ENCODE measurements at places on chromosomes 7 and 10.

DNA sequence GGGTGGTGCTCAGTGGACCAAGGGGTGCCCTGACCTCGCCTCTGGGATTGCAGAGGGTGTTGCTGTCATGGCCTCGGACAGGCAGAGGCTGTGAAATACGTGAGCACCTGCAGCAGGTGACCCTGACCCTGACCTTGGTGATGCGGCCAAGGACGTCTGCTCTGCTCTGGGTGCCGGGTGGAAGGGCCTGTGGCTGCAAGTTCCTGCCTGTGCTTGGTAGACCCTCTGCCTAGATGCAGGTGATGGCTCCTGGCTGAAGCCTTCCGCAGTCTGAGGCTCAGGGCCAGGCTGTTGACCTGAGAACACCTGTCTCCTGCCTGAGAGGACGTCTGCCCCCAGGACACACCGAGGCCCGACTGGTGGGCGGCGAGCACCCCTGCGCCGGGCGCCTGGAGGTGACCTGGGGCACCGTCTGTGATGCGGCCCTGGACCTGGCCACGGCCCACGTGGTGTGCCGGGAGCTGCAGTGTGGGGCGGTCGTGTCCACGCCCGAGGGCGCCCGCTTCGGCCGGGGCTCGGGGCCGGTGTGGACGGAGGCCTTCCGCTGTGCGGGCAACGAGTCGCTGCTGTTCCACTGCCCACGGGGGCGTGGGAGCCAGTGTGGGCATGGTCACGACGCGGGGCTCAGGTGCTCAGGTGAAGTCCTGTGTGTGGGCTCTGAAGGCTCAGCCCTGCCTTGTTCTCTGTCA lies 4.4 kb downstream of the SCART1 start:
- no peaks in the 10 kb centered on the region for H3K27me3 ChIP-seq
- no peaks in the 10 kb centered on the region for H3K4me1 ChIP-seq
- DNase-seq = peak; percentile 74
- H3K36me3 ChIP-seq = peaks cover 9% of the 10 kb centered on the region
- H3K27ac ChIP-seq = no peak overlapping the region
- no peak overlapping the region for H3K4me3 ChIP-seq

DNA sequence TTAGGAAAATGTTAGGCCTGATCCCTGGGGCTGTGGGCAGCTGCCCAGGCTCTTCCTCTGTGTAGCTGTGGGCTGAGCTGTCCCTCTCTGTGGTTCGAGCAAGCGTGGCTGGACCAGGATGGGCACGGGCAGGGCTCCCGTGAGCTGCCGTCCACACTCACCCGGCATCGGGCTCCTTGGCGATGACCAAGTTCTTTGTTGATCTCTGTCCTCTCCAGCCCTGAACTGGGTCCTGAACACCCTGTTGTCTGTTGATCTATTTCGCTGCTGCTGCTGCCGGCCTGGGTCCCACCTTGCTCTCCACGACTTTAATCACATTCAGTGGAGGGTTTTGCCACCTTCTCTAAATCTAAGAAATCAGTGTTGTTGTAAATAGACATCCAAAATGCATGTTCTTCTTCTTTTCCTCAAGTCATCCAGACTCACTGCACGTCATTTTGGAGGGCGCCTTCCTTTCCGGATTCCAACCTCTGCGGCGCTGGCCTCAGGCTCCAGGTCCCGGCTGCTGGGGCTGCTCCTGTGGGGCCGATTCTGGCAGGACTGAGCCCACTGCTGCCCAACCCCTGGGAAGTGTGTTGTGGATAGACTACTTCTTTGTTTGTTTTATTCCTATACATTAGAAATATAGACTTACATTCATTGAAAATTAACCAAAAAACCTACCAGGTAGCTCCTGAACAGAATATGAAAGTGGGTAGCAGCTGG lies 100.6 kb downstream of the DYNC2I1 start:
- no peaks in the 10 kb centered on the region for H3K36me3 ChIP-seq
- peaks cover 2% of the 10 kb centered on the region for H3K27me3 ChIP-seq
- DNase-seq = no peak
- H3K4me3 ChIP-seq = peak overlapping the region; percentile 39
- H3K27ac ChIP-seq = no peak overlapping the region

GRCh38 chr10:129417870-129418269 lies 49.2 kb upstream of the MGMT start:
- H3K4me1 ChIP-seq = no peaks in the 10 kb centered on the region
- peak overlapping the region; percentile 34 for H3K27ac ChIP-seq
- no peaks in the 10 kb centered on the region for H3K36me3 ChIP-seq
- no peak for DNase-seq

GRCh38 chr10:59177031-59177797 lies 771 bp downstream of the PHYHIPL start:
- H3K27me3 ChIP-seq = peaks cover 27% of the 10 kb centered on the region
- DNase-seq = no peak
- no peak overlapping the region for H3K27ac ChIP-seq
- H3K4me1 ChIP-seq = peaks cover 18% of the 10 kb centered on the region

DNA sequence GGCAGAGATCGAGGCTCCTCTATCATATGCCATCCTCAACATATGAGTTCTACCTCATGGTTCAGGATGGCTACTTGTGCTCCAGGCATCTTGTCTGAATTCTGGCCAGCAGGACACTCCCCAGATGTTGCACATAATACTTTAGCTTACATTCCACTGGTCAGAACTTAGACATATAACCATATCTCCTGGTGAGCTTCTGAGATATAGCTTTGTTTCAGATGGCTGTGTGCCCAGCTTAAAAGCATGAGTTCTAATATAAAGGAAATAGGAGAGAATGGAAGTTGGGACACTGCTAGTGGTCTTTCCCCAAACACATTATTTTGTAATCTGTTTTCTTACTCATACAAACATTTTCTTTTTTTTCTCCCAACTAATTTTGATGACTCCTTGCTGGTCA lies 50.8 kb upstream of the IFRD1 start:
- H3K36me3 ChIP-seq = no peaks in the 10 kb centered on the region
- no peak overlapping the region for H3K4me3 ChIP-seq
- H3K4me1 ChIP-seq = no peaks in the 10 kb centered on the region
- DNase-seq = no peak
- no peaks in the 10 kb centered on the region for H3K27me3 ChIP-seq

DNA sequence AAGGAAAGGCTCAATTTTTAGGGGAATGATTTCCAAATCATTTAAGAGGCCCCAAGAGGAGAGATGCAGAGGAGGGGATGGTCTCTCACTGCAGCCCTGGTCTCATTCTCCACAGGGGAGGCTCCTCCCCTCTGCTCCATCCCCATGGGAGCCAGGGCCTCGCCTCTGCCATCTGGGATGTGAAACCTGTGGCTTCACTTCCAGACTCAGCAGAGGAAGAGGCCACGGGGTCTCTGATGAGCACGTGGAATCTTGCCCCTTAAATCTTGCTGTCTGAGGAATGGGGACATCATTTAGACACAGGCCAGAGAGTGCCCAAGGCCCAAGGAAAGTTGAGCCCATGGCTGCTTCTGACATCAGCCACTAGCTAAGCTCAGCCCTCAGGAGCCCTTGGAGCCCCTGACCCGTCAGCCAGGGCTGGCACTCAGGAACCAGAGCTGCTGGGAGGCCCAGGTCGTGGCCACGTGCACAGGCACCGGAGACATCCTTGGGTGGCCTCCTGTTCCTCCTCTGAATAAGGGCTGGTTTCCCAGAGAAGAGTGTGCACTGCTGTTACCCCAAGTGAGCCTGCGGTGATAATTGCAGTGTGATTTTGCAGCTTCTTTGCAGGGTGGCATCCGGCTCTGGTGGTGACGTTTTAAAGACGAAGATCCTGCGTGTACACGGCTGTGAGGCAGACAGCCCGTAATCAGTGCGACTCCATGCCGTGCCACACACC lies 50.5 kb downstream of the VIPR2 start:
- H3K27ac ChIP-seq = no peak overlapping the region
- H3K27me3 ChIP-seq = peaks cover 3% of the 10 kb centered on the region
- DNase-seq = peak; percentile 37
- no peaks in the 10 kb centered on the region for H3K36me3 ChIP-seq
- H3K4me3 ChIP-seq = no peak overlapping the region

- no peaks in the 10 kb centered on the region for H3K4me1 ChIP-seq
- no peak for DNase-seq
- H3K4me3 ChIP-seq = no peak overlapping the region
- no peak overlapping the region for H3K27ac ChIP-seq
- H3K36me3 ChIP-seq = no peaks in the 10 kb centered on the region
These were observed 140.1 kb upstream of the AGK start for GRCh38 chr7:141411133-141411532.

- H3K36me3 ChIP-seq = no peaks in the 10 kb centered on the region
- no peak for DNase-seq
- H3K27ac ChIP-seq = no peak overlapping the region
- no peaks in the 10 kb centered on the region for H3K27me3 ChIP-seq
- no peak overlapping the region for H3K4me3 ChIP-seq
These were observed 447.3 kb upstream of the GHITM start for GRCh38 chr10:83691791-83692596.

DNA sequence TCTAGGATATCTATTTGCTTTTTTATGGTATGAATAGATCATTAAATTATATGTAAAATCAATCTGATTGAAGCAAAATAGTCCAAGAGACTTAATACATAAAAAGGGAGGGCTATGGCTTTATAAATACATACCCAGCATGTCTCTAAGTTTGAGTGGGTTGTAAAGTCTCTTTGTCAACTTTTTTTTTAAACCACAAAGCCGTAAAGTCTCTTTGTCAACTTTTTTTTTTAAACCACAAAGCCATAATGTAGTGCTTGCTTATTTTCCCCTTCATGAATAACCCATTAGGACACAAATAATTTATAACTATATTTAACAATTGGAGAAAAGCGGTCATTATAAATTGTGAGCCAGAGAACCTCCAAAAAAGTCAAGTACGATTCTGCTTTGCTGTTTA lies 5.7 kb downstream of the HECTD2 start:
- no peak overlapping the region for H3K27ac ChIP-seq
- H3K4me3 ChIP-seq = no peak overlapping the region
- no peaks in the 10 kb centered on the region for H3K27me3 ChIP-seq

- H3K27me3 ChIP-seq = no peaks in the 10 kb centered on the region
- H3K36me3 ChIP-seq = no peaks in the 10 kb centered on the region
- no peak overlapping the region for H3K27ac ChIP-seq
- H3K4me3 ChIP-seq = no peak overlapping the region
These were observed 208.6 kb upstream of the GALNT17 start for GRCh38 chr7:70923181-70923845.

DNA sequence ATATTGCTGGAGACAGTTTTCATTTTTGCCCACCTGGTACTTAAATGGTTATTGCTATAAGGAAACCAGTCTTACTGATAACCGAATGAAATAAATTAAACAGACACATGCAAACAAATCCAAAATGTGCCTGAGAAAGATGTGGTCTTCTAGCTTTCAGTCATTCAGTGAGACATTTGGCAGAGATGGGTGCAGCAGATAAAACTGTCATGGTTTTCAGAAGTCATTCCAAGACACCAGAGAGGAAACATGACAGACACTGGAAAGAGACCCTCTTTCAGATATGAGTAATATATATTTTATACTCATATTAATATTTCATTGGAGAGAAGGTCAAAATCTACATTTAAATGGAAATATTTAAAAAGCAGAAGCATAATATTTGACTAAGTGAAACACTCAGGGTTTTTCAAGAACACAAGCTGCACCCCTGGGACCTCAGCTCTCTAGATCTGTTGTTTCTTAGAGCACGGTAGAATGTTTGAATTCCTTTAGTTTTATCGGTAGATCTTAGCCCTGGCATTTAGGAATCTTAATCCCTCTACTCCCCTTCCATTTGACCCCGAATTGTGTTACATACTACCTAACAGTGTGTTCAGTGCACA lies 246.1 kb downstream of the AUTS2 start:
- no peak overlapping the region for H3K4me3 ChIP-seq
- no peak overlapping the region for H3K27ac ChIP-seq
- H3K4me1 ChIP-seq = no peaks in the 10 kb centered on the region
- H3K36me3 ChIP-seq = no peaks in the 10 kb centered on the region

GRCh38 chr10:5809527-5810154 lies 3.6 kb downstream of the GDI2 start:
- H3K4me3 ChIP-seq = peak overlapping the region; percentile 13
- H3K27ac ChIP-seq = peak overlapping the region; percentile 26
- no peaks in the 10 kb centered on the region for H3K27me3 ChIP-seq

DNA sequence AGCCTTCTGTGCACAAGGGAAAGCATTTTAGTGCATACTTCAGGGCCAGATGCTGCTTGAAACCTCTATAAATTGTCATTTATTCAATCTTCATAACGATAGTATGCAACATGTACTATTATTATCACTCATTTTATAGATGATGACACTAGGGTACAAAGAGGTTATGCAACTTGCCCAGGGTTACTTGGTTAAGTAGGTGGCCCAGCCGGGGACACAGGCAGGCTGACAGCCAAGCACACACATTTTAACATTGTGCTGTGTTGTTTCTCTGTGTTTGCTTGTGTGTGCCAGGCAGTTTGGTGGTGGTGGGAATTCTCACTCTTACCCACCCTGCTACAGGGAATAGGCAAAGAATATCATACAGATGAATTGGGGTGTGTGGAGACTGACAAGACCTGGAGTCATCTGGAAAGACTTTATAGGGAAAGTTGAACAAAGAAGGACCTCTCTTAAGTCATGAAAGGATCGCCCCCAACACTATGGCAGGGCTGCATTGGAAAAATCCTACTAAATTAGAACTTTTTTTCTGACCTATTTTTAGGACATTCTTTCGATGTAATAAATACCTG lies 98.9 kb downstream of the MKX start:
- no peak for DNase-seq
- H3K4me3 ChIP-seq = no peak overlapping the region
- H3K36me3 ChIP-seq = no peaks in the 10 kb centered on the region
- H3K27ac ChIP-seq = no peak overlapping the region
- no peaks in the 10 kb centered on the region for H3K27me3 ChIP-seq

DNA sequence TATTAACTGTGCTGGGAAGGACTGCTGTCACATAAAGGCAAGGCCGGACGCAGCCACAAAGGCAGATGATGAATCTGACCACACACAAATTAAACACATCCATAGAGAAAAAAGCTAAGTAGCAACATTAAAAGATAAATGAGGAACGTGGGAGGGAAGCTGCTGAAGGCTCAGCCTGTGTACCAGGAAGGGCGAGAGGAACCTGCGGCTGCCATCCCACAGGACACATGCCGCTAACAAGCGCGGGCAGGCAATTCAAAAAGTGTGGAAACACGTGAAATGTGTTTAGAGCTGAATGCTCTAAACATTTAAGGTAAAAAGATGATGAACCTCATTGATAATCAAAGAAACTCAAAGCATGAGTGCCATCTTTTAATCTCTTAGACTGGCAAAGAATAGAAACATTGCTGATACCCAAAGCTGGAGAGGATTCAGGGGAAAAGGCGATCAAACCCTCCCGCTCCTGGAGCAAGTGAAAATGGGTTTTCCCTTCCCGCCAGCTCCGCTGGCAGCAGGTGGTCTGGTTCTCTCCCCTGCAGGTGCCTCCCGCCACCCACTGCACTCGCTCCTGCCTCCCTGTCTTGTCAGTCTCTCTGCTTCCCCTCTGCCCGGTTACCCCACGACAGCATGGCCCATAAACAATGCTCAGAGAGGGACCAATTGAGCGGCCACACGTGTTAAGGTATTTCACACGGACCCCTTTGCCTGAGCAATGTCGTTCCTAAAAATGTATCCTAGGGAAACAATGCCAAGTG lies 4.2 kb downstream of the STK32C start:
- DNase-seq = peak; percentile 29
- peaks cover 16% of the 10 kb centered on the region for H3K4me1 ChIP-seq
- H3K4me3 ChIP-seq = no peak overlapping the region
- peaks cover 8% of the 10 kb centered on the region for H3K27me3 ChIP-seq
- no peak overlapping the region for H3K27ac ChIP-seq
- no peaks in the 10 kb centered on the region for H3K36me3 ChIP-seq

GRCh38 chr7:102992938-102993717 lies 80.3 kb downstream of the LRRC17 start:
- H3K4me3 ChIP-seq = no peak overlapping the region
- DNase-seq = no peak
- H3K36me3 ChIP-seq = no peaks in the 10 kb centered on the region
- H3K4me1 ChIP-seq = peaks cover 11% of the 10 kb centered on the region

All from suprapubic skin (tissue), 4 donors.